Activated CD4-positive, alpha-beta T cell treated with anti-CD3 and anti-CD28 coated beads, Interleukin-2, amount 10 ng/mL, durations not matched to agents 7 days and 5 days (primary cell): ENCODE measurements at places on chromosomes 4 and X. TPM values are rescaled to one million over a fixed set of nuclear protein-coding genes. Genes with fewer than 3 reads are reported as not detected.

Gene MAMLD1
- 3.4 TPM for total RNA-seq

GRCh38 chr4:83255584-83255983, 29.0 kb downstream of the COQ2 start:
- DNase-seq: no peak

DNA sequence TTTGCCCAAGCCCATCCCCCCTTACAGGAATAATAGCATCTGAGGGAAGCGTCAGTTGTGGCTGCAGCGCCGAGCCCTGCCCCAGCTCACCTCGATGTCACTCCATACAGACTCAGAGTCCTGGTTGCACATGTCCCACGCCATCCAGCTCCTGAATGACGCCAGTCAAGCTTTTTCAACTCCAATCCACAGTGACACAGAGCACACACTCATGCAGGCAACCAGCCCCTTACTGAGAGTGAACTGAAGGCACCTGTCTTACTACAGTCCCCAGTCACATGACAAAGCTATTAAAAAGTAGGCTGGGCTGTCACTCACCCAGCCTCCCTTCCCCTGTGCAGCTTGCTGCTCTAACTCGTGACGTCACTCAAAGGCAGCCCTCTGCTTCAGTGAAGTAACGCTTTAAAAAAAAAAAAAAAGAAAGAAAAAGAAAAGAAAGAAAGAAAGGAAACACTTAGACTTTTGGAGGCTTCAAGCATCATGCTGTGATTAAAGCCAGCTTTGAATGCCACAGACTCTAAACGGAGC, at the start of gene PPARGC1A:
Gene PPARGC1A, minus strand, starts transcription at position 234 of the 528 bp plus-strand sequence. Its CDS starts 90 bp downstream, at position 144.
- DNase-seq: no peak

GRCh38 chrX:50643525-50644137, 170.4 kb downstream of the SHROOM4 start:
- no peak for DNase-seq

DNA sequence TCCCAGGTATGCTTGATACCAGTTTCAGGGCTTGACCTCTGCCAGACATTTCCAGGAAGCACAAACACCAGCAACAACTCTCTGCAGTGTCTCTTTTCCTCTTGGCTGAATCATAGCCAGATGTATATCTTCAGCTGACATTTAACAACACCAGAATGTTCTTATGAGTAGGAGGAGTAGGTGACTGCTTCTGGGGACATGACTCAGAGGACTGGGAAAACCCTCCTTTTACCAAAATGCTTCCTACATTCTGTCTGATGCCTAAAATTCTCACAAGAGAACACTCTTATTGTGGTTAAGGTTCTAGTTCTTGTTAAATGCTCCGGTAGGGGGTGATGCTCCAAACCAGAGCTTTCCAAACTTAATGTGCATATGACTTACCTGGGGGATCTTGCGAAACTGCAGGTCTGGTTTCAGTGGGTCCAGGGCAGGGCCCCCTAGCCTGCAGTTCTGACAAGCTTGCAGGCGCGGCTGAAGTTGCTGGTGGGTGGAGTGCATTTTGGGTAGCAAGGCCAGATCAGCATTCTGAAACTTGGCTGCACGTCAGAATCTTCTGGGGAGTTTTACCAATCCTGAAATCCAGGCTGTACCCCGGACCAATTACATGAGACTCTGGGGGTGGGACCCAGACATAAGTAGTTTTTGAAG, 329.3 kb upstream of the RPS6KA3 start:
- DNase-seq: no peak
